ENCODE measurements at places on chromosomes 6 and 20. TPM values are rescaled to one million over a fixed set of nuclear protein-coding genes. Genes with fewer than 3 reads are reported as not detected.

GRCh38 chr20:61719691-61720347 is 345.9 kb downstream of the TAF4 start:
- DNase-seq, result no peak

DNA sequence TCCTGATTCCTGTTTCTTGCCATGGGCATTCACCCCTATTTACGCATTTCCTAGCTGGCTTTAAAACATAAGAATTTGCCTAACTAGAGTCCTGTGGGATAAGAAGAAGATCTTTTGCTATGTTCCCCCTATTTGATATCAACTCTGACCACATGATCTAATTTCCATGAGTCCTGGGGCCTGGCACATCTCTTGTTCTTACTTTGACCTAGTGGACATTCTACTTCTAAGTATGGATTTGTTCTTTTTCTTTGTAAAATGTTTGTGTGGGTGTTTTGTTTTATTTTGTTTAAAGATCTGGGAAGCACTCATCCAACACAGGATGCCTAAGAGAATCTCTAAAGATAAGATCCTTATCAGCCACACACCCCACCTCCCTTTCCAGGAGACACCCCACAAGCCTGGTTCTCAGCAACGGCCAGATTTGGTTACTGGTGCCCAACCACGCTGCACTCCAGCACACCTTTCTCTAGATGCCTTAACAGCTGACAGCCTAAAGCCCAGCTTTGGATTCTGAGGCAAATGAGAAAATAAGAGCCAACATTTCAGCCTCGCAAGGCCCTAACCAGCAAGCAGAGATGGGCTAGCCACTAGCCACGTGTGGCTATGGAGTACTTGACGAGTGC is 74.7 kb downstream of the SLC23A2 start:
- no peak for DNase-seq

GRCh38 chr6:45880676-45881075 is 135.0 kb downstream of the CLIC5 start:
- peak; percentile 42 for DNase-seq

GPLD1 gene
- total RNA-seq, result 3.8 TPM

- peak; percentile 63 for DNase-seq
These were observed 54.1 kb downstream of the FGD2 start for GRCh38 chr6:37059344-37060194.

- DNase-seq, result no peak
These were observed 10.0 kb downstream of the SGK1 start for GRCh38 chr6:134307870-134308269.

DNA sequence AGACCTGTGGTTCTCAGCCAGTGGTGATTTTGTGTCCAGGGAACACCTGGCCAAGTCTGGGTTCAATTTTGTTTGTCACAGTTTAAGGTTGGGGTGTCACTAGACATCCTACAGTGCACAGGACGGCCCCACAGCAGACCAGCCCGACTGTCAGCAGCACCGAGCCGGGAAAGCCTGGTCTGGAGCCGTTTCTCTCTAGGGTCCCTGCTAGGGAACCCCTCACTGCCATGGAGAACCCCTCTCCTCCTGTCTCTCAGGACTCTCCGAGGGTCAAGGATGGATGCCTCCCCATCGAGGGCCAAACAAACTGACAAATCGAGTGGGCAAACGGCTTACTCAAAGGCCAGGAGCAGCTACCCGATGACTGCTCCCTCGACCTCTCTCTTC is 15.8 kb upstream of the STX16 start:
- no peak for DNase-seq

- no peak for DNase-seq
These were observed 12.4 kb downstream of the LAMA4 start for GRCh38 chr6:112241820-112242429.

TCEA2 gene
- total RNA-seq, result 32.8 TPM

IPCEF1 gene
- total RNA-seq, result 18.1 TPM

GRCh38 chr6:32964776-32965175 is 3.6 kb upstream of the BRD2 start:
- DNase-seq, result no peak

GRCh38 chr6:150683320-150683719 is 83.6 kb downstream of the PLEKHG1 start:
- peak; percentile 73 for DNase-seq

GRCh38 chr6:5619249-5619648 is 357.9 kb downstream of the FARS2 start:
- no peak for DNase-seq

- no peak for DNase-seq
These were observed 1.7 kb downstream of the UBE2V1 start for GRCh38 chr20:50111120-50111828.

DNA sequence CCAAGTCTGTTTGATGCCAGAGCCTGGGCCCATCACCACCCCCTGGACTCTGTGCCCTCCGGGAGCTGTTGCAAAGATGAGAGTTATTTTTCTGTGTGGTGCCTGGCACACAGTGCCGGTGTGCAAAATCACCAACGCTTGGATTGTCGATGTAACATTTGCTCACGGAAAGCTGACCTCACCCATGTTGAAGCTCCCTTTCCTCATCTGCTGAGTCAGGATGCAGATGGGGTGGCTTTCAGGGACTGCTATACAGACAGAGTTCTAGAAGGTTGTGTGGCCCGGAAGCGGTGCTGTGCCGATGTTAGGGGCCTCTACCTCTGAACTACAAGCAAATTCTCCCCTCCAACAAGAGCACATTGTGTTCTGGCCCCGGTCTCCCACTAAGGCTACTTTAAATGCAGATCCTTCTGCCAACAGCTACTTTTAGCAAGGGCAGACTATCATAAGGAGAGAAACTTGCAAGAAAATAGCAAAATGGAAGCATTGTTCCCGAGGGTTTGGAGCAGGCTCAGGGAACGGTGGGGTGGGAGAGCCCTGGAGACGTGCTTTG is 34.0 kb downstream of the EYA2 start:
- no peak for DNase-seq

- no peak for DNase-seq
These were observed 1567.8 kb upstream of the DEFB115 start for GRCh38 chr20:29689411-29690225.

SLCO4A1 gene
- total RNA-seq, result 49.6 TPM

Measured in lung (tissue), 17 donors.